ENCODE measurements at places on chromosomes 16 and 17.

DNA sequence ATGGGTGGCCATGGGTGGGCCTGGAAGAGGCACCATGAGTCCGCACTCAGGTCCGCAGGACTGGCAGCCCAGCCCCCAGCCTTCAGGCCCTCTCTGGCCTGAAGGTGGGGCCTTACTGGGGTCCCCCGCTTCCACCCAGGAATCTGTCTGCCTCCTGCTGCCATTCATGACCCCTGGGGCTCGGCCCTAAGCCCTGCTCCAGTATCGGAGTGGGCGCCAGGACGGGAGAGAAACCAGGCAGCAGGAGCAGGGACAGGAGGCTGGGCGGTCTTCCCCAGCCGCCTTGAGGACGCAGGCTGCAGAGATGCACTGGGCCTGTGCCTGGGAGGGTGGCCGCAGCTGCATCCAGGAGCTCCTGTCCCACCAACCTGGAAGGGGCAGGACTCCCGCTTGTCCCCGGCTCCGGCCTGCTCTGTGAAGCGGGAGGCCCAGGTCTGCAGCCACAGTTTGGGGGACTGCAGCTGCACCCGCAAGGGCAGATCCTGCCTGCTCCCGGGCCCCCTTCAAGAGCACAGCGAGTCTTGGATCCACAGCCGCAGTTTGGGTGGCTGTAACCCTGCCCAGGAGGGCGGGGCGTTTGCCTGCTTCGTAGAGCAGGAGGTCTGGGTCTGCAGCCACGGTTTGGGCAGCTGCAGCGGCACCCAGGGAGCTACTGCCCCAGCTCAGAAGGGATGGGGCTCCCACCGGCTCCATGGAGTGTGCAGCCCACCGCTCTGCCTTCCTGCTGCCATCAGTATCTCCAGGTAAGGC is 81.8 kb upstream of the DNAJA2 start:
- DNase-seq = no peak

GRCh38 chr16:60091529-60091928 is 1357.4 kb upstream of the GOT2 start:
- no peak for DNase-seq

GRCh38 chr17:79619636-79620206 is 8.9 kb upstream of the RBFOX3 start:
- DNase-seq = no peak

- no peak for DNase-seq
These were observed 1.4 kb upstream of the ABR start for GRCh38 chr17:1180958-1181752.

GRCh38 chr16:11572301-11572995 is 14.3 kb downstream of the LITAF start:
- DNase-seq = no peak

DNA sequence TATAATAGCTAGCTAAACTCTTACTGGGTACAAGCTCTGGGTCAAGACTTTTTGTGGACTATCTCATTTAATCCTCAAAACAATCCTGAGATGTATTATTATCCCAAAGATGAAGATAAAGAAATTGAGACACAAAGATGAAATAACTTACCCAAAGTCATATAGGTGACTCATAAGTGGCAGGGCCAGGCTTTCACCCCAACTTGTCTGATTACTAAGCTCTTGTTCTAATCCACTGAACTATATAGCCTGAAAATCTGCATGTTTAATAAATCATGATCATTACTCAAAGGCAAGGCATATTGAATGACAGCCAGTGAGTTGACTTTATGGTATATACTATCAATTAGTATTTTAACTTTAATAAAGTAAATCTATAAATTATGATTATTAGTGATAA is 77.4 kb downstream of the SKAP1 start:
- no peak for DNase-seq

GRCh38 chr16:69890114-69890891 is 60.8 kb upstream of the CLEC18A start:
- DNase-seq = no peak

- no peak for DNase-seq
These were observed 42.9 kb downstream of the CDRT4 start for GRCh38 chr17:15424521-15424920.

GRCh38 chr17:33366960-33367359 is 73.9 kb upstream of the ASIC2 start:
- no peak for DNase-seq

DNA sequence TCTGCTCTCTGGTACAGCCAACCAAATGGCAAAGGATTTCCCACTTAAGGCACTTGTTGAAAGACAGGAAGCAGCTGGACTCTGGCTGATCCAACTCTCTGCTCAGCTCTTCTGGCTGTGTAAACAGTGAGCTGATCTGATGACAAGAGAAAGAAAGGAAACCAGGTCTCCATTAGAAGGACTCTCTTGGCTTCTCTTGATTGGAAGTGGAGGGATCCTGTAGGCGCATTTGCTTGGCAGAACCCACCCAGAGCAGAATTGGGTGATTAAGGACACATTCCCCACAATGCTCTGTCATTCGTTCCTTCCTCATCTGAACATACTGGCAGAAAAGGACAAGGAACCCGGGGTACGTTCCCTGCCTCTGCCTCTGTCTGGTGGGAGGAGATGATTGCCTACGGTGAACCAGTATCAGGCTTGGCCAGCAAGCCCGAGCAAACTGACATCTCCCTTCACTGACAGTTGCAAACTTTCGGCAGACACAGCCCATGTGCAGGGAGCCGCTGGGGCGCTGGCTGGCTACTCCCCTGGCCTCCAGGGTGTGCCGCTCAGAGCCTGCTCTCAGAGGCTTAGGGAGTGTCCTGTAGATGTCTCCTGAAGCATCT is 29.1 kb downstream of the LDHD start:
- DNase-seq = no peak
